ENCODE measurements at places on chromosomes 2 and 18.
A peak's percentile ranks its signal among the peaks of the same experiment; 100 is the strongest.

- no peak for DNase-seq
These were observed 53.6 kb upstream of the AFF3 start for GRCh38 chr2:100195942-100196341.

- no peak for DNase-seq
These were observed 1.7 kb downstream of the EN1 start for GRCh38 chr2:118845522-118846441.

- DNase-seq, result no peak
These were observed 78.2 kb downstream of the MYL12B start for GRCh38 chr18:3340015-3340681.

DNA sequence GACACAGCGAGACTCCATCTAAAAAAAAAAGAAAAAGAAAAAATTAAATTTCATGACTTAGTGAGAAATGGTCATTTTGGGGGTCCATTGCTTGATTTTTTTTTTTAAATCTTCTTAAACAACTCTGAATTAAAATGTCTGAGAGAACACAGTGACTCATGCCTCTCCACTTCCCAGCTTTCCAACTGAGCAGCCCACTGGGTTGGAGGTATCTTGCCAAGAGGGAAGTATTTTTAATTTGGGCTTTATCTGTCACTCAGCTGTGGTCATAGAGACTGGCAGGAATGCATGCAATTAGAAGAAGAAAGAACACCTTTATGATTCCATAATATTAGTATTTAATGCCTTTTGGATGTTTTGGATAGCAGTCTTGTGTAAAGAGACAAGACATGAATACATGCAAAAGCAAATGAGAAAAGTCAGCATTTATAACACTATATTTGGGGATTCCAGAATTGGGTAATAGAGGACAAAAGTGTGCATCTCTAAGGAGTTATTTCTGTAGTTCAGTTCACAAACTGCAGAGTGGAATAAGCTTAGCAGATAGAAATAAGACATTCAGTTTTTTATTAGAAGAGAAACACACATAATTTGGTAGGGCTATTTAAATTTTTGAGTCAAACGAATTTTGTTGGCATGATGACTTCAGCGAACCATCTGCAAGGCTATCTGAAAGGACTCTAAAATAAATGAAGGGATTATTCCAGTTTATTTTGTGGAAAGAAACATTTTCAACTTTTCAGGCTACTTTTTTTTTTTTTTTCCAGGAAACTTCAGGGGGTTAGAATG is 254.8 kb downstream of the TGIF1 start:
- DNase-seq, result no peak

GRCh38 chr2:163319006-163319405 is 416.8 kb downstream of the FIGN start:
- no peak for DNase-seq

DNA sequence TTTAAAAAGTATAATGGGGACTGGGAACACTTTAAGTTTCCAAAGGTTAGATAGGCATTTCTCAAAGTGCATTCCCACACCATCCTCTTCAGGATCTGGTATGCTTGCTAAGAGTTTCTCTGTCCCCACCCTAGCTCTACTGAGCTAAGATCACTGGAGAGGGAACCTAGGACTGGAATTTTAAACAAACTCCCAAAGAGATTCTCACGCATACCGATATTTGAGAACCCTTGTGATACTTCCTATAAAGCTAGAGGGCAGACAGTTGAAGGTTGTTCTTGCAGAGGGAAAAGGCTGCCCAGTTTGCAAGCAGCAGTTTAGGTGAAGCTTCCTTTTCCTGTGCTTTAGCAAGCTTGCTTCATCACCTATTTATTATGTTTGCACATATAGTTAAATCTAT is 3.6 kb downstream of the CNRIP1 start:
- DNase-seq, result no peak

- peak; percentile 43 for DNase-seq
These were observed 605 bp downstream of the REV1 start for GRCh38 chr2:99489063-99489760.

DNA sequence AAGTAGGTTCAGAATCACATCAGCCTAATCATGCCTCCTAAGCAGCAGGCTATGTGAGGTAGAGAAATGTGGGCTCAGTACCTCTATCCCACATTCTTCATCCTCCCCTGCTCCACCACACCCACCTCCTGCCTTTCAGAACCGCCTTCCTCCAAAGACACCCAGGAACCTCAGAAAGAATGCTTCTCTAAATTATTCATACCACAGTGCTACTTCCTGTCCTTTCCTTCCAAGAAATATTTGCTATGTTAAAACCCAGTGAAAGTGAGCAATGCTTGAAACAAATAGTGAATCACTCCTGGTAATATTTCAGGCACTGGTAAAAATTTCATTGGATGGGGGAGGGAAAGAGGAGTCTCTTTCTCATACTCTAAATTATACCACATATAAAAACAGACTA is 24.0 kb upstream of the CREB1 start:
- peak; percentile 18 for DNase-seq

- no peak for DNase-seq
These were observed 56.2 kb downstream of the CAVIN2 start for GRCh38 chr2:191790737-191791136.

DNA sequence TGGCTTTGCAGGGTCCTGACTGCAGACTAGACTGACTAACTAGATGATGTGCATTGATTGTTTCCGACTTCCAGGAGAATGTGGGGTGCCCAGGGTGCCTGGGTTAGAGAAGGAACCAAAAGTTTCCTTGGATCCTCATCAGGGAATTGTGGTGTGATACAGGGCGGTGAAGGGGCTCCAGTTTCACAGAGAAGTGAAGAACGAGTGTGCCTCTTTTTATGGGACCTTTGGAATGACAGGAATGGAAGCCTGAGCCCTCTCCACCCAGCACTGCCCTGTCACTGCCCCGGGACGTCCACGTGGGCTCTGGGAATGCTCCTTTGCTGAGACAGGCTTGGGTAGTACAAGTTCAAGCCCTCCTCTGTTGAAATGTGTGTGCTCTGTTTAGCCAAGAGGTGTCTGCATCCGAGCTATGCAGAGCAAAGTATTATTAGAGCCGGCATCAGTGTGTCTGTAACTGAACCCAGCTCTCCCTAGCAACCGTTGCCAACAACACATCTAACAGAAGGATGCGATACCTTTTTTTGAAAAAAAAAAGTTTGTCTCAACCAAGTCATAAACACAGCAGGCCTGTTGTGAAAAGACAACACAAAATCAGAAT is 183.6 kb downstream of the SMAD7 start:
- DNase-seq, result no peak

- DNase-seq, result no peak
These were observed 166.9 kb upstream of the KLF7 start for GRCh38 chr2:207332480-207333212.

- no peak for DNase-seq
These were observed 24.8 kb downstream of the SMAD4 start for GRCh38 chr18:51054764-51055163.

DNA sequence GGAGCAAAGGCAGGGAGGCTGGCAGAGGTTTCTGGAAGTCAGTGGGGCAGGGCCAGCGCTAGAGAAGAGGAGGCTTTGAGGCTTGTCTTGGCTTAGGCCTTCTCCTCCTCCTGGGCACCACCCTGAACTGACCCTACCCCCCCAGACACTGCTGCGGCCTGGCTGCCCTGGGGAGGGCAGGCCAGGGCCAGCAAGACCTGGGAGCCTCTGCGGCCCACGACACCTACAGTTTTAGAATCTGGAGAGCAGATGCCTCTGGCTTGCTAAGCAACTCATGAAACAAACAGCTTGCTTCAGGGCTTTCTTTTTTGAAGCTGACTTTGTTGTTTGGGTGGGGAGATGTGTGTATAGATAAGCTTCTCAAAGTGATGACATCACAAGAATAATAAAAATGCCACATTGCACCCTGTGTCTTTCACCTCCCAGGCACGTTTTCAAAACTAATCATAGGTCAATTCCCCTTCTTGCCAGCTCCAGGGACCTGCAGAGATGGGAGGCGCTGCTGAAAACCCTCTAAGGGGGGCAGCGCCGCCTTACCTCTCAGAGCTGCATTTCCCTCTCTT is 46.2 kb upstream of the SMAD7 start:
- DNase-seq, result peak; percentile 67

DNA sequence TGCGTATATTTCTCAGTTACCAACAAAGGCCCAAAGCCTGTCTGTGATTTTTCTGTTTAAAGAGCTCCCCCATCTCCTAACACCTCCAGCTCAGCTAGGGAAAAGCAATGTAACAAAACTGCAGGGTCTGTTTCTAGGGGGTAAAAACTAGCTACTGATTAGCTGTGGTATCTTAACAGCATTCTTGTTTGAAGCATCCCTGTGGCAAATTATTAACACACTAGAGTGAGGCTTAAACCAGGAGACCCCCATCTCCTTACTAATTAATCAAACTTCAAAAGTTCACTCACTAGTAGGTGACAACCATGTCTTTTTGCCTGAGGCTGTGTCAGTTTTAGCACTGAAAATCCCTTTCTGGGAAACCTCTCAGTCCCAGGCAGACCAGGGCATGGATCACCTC is 186.2 kb upstream of the PARD3B start:
- DNase-seq, result no peak

- no peak for DNase-seq
These were observed 11.6 kb upstream of the DYNC2LI1 start for GRCh38 chr2:43762286-43762685.

DNA sequence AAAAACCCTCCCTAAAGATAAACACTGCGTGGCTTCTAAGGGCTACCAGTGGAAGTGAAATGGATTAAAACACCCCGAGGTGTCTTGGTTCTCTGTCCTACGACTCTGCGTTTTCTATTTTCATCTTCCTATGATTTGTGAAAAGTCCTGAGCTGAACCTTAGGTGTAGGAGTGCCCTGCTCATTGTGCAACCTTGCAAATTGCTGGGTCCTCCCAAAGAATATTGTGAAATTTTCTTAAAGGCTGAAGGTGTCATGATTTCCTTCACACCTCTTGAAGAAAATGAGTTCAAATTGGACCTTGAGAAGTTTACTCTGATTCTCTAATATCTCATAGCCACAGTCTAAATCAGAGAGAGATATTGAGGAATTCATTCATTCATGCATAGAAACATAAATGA is 1.8 kb upstream of the SLC19A3 start:
- DNase-seq, result no peak

GRCh38 chr2:114167799-114168198 is 274.6 kb upstream of the DPP10 start:
- DNase-seq, result no peak

GRCh38 chr2:197059477-197059876 is 133.0 kb upstream of the PGAP1 start:
- no peak for DNase-seq

DNA sequence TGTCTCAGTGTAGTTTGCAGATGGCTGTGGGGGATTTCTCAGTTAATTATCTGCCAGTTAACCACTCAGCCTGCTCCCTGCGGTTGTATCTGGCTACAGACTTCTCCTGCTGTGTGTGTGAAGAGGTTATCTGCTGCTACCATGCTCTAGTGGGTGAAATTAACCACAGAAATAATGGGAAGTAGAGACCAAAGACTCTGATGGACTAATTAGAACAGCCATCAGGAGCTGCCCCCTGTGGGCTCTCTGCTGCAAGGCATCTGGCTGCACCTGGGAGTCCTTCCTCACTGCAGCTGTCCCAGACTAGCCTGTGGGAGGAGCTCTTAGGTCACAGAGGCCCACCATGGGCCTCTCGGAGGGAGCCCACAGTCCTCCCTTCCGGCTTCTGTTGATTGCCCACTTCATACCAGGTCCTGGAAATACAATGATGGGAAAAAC is 66.6 kb downstream of the CTIF start:
- no peak for DNase-seq

GRCh38 chr2:9712263-9712662 is 81.5 kb upstream of the YWHAQ start:
- DNase-seq, result peak; percentile 40

DNA sequence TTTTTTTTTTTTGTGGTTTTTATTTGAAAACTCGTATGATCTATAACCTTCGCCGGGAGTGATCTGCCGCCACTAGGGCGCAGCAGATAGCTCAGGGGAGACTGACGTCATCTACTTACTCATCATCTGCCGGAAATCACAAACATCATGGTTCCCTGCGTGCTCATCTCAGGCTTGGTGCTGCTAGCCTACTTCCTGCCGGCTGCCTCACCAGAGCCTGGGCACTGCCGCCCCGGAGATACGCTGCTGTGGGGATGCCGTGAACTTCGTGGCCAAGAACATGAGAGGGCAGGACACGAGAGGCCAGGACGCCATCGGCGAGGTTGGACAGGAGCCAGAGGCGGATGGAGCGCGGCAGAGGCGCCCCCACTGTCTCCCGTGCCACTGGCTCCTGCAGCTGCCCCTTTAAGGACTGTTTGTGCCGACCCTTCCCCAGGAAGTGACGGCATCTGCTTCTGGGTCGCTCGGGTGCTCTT is 68.8 kb downstream of the DOK6 start:
- DNase-seq, result peak; percentile 42

DNA sequence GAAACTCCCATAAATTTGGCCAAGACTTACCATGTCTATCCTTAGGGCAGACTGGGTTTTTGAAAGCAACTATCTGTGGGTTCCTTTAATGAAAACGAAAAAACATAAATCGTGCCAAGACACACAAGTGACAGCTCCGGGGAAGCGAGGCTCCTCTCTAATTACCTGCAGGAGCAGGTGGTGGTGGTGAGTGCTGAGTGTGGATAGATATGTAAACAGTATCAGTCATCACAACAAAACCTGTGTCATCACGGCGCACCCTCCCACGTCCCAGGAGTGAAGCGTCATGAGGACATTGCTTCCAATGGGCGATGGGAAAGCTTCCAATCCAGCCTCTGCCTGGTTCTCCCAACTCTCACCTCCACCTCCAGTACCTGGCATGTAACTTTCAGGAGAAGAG is 31.3 kb downstream of the ACKR3 start:
- DNase-seq, result no peak

DNA sequence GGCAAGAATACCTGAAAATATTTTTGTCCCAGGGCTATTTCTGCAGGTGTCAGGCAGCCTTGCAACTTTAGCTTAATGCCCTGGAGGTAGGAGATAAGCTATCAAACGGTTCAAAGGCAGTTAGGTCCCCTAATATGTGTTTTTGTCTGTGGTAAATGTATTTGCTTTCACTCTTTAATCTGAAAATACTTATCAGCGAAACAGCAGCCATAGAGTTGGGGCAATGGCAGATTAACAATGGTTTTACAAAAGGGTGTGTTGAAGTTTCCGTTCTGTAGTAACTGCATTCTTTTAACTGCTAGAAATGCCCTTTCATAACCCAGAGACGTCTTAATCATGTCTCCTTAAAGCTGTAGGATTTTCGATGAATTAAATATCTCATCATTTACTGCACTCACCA is 265.0 kb upstream of the TRIB2 start:
- DNase-seq, result no peak

All from activated CD4-positive, alpha-beta T cell treated with anti-CD3 and anti-CD28 coated beads, Interleukin-2, amount 10 ng/mL, durations not matched to agents 7 days and 5 days (primary cell).